Ovary (tissue), 10 donors: ENCODE measurements at places on chromosomes 2 and 18.
A peak's percentile ranks its signal among the peaks of the same experiment; 100 is the strongest.

DNA sequence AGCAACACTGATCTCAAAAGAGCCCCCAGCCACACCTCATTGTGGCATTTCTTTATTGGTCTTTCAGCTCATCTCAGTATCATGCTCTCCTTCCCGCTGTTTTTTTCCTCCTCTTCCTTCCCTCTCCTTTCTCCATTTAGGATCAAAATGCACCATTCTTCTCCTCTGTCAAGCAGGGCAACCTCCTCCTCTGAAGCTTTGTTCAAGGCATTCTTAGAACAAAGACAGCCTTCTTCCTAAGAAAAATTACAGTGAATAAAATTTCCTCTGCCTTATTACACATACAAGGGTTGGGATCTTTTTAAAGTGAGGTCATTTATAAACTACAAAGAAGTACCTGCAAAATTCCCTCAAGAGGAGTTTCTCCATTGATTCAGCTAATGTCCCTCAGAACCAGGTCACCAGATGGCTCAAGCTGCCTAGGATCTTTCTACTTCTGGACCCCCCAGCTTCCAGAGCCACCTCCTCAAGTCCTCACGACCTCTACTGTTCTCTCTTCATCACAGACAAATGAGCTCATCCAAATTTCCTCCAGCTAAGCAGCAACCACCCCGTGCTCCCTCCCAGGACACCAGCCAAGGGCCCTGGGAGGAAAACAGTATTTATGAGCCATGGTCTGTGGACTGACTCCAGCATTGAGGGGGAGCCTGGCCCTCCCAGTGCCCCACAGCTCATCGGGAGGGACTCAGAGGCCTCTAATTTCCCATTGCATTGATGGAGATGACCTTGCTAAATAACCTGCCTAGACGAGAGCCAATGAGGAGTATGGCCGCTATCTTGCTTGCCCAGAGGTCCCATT is 18.0 kb downstream of the SFXN5 start:
- no peak for DNase-seq

DNA sequence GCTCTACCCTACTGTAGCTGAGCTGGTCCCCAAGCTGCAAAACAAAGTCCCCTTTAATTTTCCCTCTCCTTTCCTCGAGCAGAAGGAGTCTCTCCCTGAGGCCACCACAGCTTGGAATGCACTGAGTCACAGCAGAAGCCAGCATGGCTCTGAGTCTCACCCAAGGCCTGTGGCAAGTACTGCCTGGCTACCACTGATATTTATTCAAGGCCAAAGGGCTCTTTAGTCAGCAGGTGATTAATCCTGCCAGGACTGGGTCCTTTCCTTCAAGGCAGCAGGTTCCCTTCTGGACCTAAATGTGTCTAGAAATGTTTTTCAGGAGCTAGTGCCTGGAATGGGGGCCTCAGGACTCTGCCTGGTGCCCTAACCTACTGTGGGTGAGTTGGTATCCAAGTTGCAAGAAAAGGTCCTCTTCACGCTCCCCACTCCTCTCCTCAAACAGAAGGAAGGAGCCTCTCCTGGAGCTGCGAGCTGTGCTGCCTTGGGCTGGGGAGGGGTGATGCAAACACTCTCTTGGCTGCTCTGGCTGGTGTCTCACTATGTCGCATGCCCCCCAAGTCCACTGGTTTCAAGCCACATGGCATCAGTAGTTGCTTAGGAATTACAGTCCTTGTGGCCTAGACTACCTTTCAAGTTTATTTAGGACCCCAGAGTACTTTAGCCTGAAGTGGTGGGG is 53.4 kb downstream of the CD28 start:
- DNase-seq = no peak

DNA sequence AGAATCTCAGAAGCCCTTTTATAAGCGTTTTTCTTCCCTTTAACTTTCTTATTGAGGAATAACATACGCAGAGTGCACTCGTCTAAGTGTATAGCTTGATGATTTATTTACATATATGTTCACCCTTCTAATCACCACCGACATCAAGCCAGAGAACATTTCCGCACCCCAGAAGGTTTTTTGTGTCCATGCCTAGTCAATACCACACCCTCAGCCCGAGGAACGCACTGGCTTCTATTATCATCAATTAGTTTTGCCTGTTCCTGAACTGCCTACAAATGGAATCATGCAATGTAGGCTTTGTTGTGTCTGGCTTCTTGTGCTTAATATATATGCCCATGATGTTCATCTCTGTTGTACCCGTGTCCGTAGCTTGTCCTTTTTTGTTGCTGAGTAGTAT is 27.7 kb downstream of the SDC1 start:
- no peak for DNase-seq

- DNase-seq = no peak
Observed at GRCh38 chr2:87401726-87402345, 346.1 kb upstream of the PLGLB2 start.

- no peak for DNase-seq
Observed at GRCh38 chr2:9106338-9107167, 100.1 kb upstream of the ASAP2 start.

- no peak for DNase-seq
Observed at GRCh38 chr2:5026571-5027234, 665.5 kb upstream of the SOX11 start.

DNA sequence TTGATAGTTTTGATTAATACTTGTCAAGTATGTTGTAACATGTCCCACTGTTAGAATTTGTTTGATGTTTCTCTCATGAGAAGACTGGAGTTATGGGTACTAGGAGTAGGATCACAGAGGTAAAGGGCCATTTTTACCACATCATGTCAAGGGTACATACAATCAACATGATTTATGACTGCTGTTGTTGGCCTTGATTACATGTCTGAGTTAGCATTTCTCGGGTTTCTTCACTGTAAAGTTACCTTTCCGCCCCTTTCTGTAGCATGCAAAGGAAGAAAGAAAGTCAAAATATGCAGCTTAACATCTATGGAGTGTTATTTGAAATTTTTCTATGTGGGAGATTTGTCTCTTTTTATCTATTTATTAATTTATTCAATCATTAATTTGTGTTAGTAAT is 1456.4 kb downstream of the SUCLG1 start:
- no peak for DNase-seq

DNA sequence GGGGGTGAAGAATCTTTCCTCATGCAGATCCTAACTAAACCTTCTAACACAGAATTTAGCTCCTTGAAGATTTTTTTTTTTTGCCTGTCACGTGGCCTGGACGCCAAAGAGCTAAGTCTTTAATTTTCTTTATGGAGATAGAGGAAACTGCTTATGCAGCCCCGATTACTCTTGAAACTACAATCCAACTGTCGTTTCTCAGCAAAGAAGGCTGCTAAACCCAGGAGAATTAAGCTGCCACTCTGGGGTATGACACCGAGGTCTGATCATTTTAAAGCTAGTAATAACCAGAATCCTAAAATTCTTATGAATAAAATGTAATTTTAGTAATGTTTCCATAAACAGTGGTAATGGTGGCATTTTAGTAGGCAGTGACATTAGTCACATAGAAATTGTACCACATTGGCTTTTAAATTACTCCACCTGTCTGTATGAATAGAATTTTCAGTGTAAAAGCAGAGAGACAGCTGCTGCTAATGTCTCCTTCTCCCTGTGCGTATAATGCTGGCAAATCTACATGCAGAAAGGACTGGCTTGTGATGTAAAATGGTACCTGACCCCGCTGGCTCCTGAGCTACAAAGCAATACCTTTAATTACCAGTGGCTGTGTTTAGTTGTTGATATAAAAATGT is 86.5 kb downstream of the MEIS1 start:
- DNase-seq = no peak

- DNase-seq = no peak
Observed at GRCh38 chr2:121093692-121094091, 191.3 kb downstream of the TFCP2L1 start.

DNA sequence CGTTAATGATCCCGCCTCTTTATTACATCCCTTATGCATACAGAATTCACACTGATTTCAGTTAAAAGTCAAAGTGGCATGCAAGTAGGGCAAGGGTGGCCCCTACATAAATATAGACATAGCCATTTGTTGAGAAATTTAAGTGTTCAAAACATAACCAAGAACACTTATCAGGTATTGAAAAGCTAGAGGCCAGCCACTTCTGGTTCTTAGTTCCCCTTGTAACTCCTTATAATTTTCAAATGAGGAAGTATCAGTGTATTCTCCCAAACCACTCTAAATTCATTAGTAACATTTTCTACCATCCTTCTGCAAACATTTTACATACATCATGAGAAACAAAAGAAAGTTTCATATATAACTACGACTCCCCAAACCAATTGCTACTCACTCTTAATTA is 5.8 kb upstream of the ARL5A start:
- no peak for DNase-seq

DNA sequence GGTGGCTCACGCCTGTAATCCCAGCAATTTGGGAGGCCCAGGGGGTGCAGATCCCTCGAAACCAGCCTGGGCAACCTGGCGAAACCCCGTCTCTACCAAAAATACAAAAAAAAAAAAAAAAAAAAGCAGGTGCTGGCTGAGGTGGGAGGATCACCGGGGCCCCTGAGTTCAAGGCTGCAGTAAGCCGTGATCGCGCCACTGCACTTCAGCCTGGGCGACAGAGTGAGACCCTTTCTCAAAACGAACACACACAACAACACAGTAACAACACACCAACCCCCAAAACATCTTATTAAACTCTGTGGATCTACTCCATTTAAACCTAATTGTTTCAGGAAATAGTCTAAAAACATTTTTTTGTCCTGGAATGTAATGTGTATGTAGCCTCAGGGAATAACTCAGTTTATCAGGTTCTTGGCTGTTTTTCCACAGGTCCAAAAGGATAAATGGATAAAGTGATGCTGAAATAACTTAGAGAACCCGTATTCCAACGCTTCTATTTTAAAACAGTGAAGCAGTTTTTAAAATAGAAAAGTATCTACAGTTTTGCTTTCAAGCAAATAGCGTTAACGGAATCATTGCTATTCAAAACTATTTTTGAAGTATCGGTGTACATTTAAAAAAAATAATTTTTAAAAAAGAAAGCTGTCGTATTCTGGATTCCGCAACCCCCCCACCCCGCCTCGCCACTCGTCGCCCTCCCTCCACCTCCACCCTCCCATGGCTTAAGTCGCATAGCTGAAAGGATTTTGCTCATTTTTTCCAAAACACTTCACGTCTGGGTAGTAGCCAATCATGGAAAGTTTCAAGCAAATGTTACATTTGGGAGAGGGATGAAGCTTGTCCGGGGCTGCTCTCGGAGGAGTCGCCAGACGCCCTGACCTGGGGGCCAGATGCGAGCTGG is 895 bp upstream of the GLS start:
- DNase-seq = no peak

GRCh38 chr2:45643543-45644542 is 7.6 kb upstream of the PRKCE start:
- DNase-seq = peak; percentile 76

GRCh38 chr18:68418881-68419280 is 296.0 kb downstream of the TMX3 start:
- DNase-seq = no peak
